ENCODE measurements at places on chromosomes 2 and 18.

DNA sequence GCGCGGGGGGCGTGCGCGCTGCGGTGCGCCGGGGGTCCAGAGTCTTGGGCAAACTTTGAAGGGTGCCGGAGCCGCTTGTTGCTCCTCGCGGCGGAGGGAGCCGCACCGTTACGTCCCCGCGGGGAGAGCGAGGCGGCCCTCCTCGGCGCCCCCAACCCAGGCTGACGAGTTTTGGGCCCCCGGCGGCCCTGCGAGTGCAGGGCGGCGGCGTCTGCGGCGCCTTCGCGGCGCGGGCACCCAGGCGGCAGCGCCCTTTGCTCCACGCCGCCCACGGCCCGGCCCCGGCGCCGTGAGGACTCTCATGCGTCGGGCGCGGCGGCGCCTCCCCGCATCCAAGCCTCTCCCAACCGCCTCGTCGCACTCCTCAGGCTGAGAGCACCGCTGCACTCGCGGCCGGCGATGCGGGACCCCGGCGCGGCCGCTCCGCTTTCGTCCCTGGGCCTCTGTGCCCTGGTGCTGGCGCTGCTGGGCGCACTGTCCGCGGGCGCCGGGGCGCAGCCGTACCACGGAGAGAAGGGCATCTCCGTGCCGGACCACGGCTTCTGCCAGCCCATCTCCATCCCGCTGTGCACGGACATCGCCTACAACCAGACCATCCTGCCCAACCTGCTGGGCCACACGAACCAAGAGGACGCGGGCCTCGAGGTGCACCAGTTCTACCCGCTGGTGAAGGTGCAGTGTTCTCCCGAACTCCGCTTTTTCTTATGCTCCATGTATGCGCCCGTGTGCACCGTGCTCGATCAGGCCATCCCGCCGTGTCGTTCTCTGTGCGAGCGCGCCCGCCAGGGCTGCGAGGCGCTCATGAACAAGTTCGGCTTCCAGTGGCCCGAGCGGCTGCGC lies 814 bp downstream of the FZD7 start:
- DNase-seq = peak; percentile 60

- DNase-seq = no peak
Measured at GRCh38 chr2:159792599-159792998, 5.4 kb downstream of the CD302 start.

DNA sequence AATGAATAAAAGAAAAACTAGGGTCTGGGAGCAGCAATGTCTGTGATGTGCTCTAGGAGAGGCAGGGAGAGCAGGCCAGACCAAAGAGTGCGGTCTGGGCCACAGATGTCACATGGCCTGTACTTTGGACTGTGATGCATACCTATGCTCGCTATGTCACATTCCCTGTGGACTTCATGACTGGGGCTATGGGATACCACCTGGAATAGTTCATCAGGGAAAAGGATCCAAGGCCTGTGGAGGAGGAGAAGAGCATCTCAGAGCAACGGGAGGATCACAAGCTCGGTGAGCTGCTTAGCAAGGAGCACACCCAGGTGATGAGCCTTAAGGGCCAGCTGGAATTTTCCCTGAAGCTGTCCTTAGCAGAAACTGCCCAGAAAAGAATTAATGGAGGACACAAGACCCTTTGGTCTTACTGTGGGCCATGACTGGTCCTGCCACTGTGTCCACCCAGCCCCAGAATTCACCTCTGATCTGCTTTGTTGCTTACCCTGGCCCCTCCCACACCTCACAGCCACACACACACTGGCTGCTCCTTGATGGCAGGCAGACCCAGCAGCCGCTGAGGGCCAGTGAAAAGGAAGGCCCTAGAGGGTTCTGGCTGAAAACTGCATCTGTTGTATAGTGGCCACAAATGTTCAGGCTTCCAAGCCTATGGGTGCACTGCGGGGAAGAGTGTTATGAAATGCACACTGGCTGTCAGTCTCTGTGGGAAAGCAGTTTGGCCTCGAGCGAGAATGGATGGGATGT lies 25.3 kb upstream of the GCC2 start:
- DNase-seq = no peak

- DNase-seq = no peak
Measured at GRCh38 chr2:181786371-181787228, 104.9 kb upstream of the ITPRID2 start.

- DNase-seq = no peak
Measured at GRCh38 chr2:102235491-102235890, 48.7 kb downstream of the IL1RL2 start.

- no peak for DNase-seq
Measured at GRCh38 chr2:99748344-99748743, 258.5 kb upstream of the REV1 start.

DNA sequence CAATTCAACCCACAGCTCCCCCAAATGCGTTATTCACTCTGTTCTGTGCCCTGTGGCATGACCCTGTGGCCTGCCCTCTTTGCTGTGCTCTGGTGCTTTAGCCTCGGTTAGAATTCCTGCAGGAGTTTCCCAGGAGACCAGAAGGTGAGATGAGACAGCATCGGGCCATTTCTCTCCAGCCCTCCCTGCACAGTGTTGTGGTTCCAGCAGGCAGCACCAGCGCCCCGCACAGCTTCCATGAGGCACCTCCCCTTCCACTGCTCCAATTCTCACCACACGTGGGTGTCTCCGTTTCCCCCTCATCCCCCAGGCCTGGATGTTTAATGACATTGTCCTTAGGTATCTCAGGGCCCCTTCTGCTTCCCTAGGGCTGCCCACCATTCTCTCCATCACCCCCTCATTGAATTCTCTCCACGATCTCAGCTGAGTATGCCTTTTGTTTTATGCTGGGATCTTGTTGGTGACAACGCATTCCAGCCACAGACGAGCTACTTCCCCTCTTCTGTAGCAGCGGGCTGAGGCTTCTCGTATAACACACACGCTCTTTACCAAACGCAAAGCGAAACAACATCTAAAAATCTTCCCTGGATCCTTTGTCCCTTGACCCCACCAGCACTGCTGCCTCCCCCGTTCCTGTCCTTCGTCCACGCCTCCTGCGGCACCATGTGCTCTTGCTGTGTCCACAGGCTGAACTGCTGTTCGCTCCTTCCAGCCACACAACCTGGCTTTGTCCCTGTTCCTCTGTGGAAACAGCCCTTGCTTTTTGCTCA lies 35.1 kb downstream of the ACKR3 start:
- no peak for DNase-seq

DNA sequence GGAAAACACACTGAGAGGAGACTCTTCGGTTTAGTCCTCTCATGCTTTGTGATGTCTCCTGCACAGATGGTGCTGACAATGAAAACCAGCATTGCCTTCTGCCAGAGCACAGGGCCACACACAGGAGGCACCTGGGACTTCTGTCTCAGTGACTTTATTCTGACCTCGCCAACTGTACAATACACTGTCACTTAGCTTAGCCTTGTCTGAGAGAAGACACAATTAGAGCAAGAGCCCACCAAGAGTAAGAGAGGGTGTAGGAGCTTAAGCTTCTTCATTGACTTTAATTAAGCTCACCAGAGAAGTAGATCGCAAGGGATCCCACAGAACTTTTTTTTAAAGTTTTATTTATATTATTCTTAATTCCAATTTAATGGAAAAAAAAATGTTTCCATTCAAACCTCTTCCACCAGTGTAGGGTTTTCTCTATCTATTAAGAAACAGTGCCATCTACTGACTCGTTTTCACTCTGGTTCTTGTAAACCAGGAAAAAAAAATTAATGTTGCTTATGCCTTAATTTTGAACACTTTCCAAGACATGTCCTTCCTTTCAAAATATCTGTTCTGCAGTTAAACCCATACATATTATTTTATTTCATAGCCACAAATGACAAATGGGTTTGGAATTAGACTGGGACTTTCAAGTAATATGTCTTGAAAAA lies 42.4 kb upstream of the DDX18 start:
- DNase-seq = no peak

DNA sequence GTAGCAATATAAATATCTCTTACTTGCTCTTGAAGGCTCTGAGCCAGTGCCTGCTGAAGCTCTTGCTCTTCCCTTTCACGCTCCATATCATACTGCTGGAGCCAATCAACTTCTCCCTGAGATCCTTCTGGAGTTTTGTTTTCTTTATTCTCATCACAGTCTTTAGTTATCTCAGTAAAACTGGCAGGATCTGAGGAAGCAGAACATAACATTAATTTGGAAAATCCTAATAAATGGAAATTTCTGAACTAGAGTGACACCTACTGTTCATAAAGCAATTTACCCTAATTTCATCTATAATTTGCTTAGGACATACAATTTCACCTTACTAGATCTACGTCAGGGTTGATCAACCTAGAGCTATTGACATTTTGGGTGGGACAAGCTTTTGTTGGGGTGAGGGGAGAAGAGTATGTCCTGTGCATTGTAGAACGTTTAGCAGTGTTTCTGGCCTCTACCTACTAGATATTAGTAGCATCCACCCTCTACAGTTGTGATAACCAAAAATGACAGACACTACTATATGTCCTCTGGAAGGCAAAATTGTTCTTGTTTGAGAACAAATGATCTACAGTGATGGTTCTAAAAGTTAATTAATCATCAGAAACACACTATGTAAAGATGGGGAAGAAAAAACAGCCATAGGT lies 47.2 kb downstream of the VIL1 start:
- no peak for DNase-seq

- DNase-seq = no peak
Measured at GRCh38 chr2:27710640-27711430, 47.1 kb downstream of the SLC4A1AP start.

DNA sequence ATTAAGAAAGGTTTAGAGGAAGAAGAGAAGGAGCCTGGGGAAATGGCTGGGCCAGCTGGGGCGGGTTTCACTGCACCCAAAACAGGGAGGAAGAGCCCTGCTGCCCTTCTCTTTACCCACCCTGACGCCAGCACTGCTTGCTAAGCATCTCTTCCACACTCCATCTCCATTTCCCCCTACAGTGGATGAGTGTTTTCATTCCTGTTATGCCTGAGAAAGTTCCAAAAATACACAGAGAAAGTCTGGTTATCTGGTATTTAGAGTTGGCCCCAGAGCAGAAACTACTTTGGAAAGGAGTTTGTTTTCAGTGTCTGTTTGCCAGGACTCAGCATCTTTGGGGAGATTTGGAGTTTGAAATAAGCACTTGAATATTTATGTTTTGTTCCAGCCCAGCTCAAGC lies 451.0 kb downstream of the SLC4A3 start:
- DNase-seq = peak; percentile 54

DNA sequence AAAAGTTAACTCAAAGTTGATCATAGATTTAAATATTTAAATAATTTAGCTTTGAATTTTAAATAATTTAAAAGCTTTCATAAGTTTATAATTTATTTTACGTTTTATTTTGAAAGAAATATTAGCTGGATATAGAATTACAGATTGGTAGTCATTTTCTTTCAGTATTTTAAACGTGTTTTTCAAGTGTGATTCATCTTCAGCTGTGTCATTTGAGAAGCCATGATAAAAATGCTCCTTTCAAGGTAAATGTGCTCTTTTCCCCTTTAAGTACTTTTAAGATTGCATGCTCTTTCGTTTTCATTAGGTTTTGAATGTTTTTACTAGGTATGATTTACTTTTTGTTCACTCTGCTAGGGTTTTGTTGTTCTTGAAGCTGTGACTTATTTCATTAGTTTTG lies 116.8 kb upstream of the FIGN start:
- no peak for DNase-seq

- no peak for DNase-seq
Measured at GRCh38 chr2:65960953-65961352, 474.0 kb upstream of the MEIS1 start.

DNA sequence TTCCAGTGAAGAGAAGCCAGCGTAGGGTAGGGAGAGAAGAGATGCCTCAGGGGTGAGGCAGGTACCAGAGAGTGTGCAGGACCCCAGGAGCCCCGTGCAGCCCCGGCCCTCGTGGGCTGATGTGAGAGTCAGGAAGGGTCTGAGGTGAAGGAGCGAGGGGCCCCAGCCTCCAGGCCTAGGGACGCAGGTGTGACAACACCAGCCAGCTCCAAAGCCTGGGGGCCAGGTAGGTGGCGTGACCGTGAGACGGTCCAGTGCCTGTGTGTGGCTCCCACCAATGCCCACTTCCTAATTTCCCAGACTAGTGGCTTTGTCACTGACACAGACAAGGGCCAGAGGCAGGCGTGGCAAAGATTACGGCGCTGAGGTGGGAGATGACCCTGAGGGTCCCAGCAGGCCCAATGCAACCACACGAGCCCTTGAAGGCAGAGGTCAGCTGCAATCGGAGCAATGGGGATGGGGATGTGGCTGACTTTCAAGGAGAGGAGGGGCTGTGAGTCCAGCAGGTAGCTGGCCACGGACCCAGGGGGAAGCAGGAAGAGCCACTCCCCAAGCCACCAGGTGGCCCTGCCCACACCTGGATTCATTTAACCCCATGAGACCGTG lies 86.0 kb upstream of the SNTG2 start:
- no peak for DNase-seq

DNA sequence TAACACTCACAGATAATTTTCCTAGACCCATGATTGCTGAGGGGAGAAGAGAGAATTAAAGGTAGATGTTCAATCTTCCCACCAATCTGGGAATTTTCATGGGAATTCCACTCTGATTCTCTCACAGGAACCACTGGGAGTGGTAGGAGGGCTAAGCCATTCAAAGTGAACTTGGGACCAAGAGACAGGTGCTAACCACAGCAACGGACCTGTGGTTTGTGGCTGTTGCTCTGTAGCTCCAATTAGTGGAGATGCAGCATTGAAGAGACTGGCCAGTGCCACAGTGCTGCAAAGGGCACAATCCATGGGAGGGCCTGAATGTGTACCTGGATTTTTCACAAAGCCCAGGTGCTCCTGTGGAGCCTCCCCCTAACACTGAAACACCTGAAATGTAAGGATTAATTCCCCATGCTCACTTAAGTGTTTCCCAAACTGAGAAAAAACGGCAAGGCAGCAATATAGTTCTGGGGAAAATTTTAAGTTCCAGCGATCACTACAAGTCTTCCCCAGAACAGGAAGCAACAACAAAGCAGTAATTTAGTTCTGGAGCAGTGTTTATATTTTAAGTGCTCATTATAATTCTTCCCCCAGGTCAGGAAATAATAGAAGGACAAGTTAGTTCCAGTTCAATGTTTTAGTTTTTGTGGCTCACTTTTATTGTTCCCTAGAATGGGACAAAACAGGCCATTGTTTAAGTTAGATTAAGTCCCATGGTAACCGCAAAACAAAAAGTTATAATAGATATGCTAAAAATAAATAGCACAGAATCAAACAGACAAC lies 1045.8 kb downstream of the CNTNAP5 start:
- no peak for DNase-seq

- DNase-seq = peak; percentile 29
Measured at GRCh38 chr2:98140210-98140609, 53.2 kb downstream of the VWA3B start.

- peak; percentile 82 for DNase-seq
Measured at GRCh38 chr2:223725494-223725893, 111.9 kb downstream of the AP1S3 start.

DNA sequence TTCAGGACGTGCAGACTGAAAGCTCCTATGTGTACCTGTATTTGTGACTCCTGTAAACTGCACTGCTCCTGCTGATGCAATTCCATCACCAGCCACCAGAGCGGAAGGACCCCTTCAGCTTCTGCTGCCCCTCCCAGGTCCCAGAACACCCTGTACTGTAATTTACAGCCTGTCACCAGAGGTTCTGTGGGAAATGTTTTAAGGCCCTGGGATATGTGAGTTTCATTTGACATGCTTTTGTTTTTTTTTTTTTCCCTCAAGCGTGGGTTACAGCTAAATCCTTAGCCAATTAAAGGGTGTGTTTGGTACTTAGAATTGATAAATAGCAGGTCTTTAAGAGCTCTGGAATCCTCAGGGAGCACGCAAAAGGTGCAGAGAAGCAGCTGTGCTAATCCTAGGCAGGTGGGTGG lies 79.4 kb downstream of the KCTD1 start:
- DNase-seq = no peak

Measured in ovary (tissue), 10 donors.